ENCODE measurements at places on chromosomes 2 and 18.
A peak's percentile ranks its signal among the peaks of the same experiment; 100 is the strongest.

- no peak for DNase-seq
Measured at GRCh38 chr2:145601361-145601925, 1081.5 kb upstream of the ZEB2 start.

GRCh38 chr2:181394741-181395437 lies 62.3 kb upstream of the ITGA4 start:
- no peak for DNase-seq

- no peak for DNase-seq
Measured at GRCh38 chr2:71466301-71467179, 13.2 kb downstream of the DYSF start.

DNA sequence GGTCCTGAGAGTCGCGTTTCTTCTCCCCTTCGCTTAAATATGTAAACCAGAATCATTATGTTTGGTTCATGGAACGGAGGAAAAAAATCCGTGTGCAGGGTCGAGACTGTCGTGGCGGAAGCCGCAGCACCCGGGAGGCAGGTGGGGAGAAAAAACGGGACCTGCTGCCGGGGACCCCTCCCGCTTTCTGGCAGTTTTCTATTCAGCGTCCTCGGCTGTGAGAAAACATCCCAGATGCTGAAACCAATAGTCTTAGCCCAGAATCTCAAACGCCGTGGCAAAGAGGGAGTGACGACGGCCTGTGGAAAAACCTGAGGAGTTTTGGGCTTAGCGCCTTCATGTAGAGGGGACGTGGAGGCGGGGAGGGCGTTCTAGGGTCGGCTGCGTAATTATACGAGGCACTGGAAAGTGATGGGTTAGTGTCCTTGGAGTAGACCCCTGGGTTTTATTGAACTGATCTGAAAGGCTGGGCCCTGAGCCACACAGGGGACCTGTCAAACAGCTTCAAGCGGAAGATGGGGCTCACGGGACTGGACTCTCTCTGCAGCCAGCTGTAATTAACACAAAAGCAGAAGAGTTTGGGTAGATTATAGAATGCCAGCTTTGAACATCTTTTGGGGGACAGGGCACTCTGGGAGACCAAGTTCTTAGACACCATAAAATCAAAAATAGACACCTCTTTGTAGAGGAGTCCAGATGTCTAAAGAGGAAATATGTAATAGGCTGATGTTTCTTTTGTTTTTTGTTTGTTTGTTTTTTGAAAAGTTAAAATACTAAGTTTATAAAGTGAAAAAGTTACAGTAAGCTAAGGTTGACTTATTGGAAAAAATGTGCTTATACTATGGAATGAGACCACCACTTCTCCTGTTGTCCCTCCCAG lies 834 bp upstream of the BUB1 start:
- peak; percentile 38 for DNase-seq

DNA sequence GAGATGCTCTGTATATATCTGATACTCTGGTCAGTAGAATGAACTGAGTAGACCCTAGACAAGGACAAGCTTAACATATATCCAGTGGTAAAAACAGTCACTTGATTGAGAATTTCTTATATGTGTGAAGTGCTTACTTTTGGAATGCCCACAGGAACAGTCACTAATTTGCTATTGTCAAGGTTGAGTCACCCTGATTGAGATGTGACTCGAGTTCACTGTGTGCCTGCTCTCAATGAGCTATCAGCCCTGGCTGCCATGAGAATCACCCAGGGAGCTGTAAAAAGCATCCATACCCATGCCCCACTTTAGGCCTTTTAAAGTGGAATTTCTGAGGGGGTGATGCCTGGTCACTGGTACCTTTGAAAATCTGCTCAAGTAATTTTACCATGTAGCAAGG lies 283.7 kb downstream of the SUCLG1 start:
- DNase-seq: no peak
